Spinal cord (tissue), 10 donors: ENCODE measurements at places on chromosomes 6 and 20. TPM values are rescaled to one million over a fixed set of nuclear protein-coding genes. Genes with fewer than 3 reads are reported as not detected.

CLPSL1 gene
- polyA plus RNA-seq = not detected

- DNase-seq = no peak
These were observed 14.9 kb upstream of the PPARD start for GRCh38 chr6:35327349-35328027.

GRCh38 chr20:52577696-52578095 lies 386.1 kb upstream of the ZFP64 start:
- no peak for DNase-seq

NRN1 gene
- polyA plus RNA-seq = 98.2 TPM

DNA sequence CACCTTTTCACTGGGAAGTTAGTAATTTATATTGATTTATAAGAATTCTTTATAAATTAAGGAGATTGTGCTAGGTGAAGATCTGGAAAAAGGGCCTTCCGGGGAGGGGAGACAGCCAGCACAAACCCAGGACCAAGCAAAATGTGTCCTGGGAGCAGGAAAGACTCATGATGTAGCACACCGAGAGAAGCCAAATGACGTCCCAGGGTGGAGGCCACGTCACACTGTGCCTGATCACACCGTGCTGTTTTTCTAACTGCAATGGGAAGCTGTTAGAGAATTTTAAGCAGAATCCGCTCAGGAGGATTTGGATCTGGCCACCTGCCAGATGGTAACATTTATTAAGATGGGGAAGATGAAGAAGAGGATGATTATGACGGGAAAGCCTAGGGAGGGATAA lies 72.7 kb upstream of the AKAP12 start:
- no peak for DNase-seq
